ENCODE measurements at places on chromosomes 12 and 14.

- DNase-seq, result no peak
These were observed 52.4 kb downstream of the ARL6IP4 start for GRCh38 chr12:123032736-123033391.

DNA sequence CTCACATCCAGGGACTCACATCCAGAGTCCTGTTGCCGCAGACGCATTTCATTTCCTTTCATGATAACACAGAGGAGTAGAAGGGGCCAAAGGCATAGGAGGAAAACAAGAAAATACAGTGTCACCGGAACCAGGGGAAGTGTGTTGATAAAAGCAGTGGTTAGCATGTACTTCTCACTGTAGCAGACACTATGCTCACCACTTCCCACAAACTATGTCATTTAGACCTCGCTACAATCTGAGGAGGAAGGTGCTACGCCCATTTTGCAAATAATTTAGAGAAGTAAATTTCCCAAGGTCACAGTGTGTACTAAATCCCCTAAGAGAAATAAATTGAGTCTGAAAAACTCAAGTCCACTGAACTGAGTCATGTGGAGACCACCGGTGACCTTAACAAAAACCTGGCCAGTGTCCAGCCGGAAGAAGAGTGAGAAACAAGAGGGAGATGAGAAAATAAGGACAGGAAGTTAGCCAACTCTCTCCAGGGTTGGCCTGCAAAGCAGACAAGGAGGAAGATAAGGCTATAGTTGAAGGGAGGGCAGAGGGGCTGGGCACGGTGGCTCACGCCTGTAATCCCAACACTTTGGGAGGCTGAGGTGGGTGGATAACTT is 25.8 kb upstream of the TMCC3 start:
- DNase-seq, result no peak

GRCh38 chr14:56138928-56139327 is 20.7 kb downstream of the PELI2 start:
- DNase-seq, result no peak

GRCh38 chr12:26021534-26021933 is 63.1 kb downstream of the RASSF8 start:
- DNase-seq, result no peak

- no peak for DNase-seq
These were observed 79.9 kb downstream of the TAOK3 start for GRCh38 chr12:118292836-118293235.

DNA sequence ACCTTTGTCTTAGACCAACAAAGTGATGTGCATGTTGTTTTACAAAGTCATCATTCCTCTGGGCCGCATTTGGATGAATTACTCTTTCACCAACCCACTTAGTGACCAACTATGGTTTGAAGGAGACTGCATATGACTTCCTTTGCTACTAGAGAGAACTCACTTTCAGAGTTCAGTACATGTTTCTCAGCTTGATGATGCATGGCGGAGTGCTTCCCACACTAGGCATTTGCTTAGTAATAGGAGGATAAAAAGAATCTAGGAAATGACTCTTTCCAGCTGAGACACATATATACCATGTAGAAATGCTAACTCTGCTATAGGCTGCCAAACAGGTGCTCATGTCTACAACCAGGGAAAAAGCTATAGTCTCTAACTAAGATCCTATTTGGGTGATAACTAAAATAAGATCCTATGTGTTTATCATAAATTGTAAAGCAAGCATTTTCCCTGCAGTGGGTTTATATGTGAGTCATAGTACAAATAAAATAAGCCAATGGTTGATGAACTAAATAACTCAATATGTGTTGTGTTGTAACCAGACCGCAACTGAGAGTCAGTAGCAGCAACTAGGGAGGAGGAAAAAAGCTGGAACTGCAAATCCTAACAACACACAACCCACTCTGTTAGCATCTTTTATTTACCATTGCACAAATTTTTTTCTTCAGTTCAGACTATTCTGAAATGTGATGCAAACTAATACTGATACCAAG is 87.2 kb downstream of the TSPAN8 start:
- no peak for DNase-seq

DNA sequence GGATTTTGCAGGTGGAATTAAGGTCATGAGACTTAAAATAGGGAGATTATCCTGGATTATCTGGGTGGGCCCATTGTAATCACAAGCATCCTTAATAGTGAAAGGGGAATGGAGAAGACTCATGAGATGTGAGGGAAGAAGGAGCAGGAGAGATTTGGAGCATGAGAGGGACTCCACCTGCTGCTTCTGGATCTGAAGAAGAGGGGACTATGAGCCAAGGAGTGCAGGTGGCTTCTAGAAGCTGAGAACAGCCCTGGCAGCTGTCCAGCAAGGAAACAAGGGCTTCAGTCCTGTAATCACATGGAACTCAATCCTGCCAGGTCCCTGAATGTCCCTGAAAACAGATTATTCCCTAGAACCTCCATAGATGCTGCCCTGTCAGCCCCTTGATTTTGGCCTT is 67.8 kb downstream of the PELI2 start:
- no peak for DNase-seq

DNA sequence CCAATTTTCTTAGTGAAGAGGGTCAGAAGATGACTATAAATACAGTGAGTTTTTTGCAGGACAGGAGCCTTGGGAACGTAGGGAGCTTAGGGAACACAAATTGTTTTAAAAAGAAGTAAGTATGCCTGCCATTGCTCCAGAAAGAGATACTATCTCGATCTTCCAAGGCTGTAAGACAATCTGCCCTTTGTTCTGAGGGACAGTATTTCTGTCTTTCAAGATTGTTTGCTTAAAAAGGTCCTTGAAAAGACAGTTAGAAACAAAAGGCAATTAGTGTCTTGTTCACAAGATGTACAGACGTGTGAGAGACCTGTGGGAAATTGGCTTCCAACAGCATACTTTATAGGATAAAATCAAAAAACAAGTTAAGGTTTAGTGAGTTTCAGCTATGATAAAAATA is 321.2 kb upstream of the FAR2 start:
- no peak for DNase-seq

GRCh38 chr12:6822426-6823135 is 960 bp downstream of the GPR162 start:
- no peak for DNase-seq

DNA sequence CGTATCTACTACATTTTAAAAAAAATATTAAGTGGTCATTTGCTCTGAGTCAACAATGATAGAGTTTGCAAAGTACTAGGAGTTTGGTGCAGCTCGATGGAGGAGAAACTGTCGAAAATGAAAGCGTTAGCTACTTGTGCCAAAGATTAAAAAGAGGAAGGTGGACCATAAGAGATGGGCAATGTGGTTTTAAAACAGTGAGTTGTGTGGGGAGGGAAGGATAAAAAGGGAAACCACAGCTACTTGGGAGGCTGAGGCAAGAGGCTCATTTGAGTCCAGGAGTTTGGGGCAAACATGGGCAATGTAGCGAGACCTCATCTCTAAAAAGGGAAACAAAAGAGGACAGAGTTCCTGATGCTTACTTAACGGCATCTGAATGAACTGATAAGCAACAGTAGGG is 18.2 kb upstream of the STRAP start:
- DNase-seq, result no peak

DNA sequence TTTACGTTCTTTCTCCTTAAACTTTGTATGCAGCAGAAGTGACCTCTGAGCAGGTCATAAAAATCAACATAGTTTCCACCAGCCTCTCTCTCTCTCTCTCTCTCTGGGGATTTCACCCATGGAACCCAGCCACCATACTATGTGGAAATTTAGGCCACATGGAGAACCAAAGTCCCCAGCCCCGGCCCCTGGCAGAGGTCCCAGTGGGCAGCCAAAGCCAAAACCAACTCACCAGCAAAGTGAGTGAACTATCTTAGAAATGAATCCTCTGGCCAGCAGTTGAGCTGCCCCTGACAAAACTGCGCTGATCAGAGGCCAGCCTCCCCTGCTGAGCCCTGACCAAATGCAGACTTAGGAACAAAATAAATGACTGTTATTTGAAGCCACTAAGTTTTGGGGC is 9.2 kb downstream of the DUSP6 start:
- DNase-seq, result no peak

- DNase-seq, result no peak
These were observed 507 bp downstream of the AQP5 start for GRCh38 chr12:49961993-49962764.

DNA sequence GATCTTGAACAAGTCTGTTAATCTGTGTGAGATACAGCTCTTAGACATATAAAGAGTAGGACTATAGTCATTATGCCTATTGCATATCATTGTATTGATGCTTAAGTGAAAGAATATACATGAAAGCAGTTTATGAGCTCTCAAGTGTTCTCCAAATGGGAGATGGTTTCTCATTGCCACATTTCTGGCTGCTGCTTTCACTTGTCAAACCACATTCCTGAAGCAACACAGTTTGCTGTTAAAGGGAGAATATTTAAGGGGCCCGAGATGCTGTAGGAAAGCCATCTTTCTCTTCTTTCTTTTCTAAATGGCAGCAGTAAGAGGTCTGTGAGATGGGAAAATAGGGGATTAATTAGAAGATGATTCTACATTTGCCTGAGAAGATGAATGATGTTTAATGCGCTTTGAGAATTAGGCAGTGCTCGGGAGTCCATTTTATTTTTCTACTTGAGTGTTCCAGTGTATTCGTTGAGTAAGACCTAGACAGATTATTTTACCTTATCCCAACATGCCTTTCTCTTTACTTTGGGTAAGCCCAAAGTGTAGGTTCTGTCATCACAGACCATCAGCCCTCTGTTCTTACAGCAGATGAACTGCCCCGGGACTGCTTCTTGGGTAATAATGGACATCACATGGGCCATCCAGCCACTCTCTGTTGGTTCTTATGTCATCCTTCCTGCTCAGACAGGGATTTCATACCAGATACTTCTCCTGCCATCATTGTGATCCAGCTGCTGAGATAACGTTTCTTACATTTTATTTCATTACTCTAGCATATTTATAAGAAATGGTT is 35.6 kb downstream of the ANO4 start:
- DNase-seq, result no peak

DNA sequence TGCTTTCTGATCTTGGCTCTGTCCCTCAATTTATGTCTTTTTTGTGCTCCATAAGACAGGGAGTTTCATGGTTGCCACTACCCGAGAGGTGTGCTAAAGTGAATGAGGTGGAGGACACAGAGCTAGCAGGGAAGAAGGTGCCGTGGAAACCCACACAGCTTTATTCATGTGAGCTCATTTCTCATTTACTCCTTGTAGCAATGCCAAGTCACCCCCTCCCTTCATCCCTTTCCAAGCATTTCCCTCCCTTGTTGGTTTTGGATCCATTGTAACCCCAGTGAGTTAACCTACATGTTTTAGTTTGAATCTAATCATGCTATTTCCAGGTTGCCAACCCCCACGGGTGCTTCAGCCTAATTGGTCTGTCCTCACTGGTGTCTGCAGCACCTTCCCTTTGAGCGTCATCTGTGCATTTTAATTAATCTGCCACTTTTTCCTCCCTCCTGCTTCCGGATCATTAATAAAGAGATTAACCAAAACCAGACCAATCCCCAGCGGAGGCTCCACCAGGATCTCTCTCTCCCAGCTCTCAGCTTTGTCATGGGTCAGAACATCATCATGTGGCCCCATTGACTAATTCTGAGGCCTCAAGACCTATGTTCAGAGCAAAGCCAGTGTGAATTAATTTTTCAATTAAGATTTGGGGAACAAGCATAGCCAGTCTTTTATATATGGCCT is 56.2 kb downstream of the NTF3 start:
- no peak for DNase-seq

DNA sequence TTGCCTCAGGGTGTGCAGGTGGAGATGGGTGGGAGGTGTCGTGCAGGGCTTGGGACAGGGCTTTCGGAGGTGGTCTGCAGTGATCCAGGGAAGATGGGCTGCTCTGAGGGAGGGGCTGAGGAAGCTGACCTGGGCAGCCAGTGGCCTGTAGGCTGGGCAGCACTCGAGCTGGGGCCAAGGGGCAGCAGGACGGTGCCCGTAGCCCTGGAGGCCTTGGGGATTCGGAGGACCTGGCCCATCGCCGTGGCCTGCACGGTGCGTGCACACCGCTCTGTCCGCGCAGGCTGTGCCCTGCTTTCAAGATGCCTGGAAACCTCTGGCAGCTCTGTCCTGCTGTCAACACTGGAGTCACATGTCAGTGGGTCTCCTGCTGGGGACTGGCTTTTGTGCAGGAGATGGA is 9.1 kb downstream of the PACS2 start:
- no peak for DNase-seq

DNA sequence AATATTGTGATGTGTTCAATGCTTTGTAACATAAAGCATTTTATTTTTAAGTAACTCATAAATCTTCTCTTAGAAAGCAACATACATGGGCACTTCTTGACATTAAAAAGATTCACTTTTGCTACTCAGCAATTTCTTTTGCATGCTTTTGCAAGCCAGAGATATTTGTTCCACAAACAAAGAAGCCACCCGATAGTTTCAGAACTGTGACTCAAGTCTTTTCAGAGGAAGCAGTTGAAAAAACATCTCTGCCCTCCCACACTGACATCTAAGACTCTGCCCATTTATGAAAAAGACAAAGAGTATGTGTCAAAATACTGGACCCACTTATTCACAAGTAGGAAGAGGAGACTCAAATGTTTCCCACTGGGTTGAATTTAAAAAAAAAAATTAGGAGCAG is 7.5 kb downstream of the APPL2 start:
- DNase-seq, result no peak

DNA sequence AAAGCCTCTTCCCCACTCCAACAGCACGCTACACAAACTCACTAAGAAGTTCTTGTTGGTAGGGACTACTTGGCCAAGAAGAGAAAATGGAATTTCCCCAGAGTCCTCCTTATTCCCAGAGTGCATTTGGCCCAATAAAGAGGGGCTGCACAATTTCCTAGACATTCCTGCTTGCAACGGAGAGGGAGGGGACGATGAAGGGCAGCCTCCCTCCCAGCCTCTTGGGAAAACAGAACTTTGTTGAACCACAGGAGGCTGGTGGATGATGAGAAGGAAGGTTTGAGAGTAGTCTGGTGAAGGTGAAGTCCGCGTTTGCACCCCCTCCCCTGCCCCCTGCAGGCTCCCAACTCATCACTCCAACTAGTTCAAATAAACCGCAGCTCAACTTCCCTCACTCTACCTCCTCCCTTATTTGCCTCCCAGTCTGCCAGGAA is 19.1 kb upstream of the TBX3 start:
- no peak for DNase-seq

DNA sequence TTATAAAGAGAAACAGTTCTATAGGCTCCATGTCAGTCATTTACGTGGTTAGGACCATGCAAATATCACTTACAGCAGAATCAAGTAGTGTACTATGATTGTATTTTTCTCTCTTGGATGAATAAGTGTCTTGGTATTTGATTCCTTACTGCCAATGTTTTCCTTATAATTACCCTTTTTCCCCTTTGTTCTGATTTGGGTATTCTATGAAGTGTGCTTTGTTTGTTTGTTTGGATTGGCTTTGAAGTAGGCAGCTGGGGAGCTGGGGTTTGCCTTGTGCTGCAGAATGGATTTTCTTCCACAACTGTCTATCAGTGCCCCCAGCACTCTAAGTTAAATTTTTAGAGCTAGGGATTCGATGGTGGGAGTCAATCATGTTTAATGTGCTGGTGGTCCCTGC is 12.4 kb downstream of the TMEM120B start:
- no peak for DNase-seq
